ENCODE measurements at places on chromosomes 11 and 22.

- DNase-seq = peak; percentile 72
These were observed 40.3 kb downstream of the IGF2 start for GRCh38 chr11:2098691-2099515.

DNA sequence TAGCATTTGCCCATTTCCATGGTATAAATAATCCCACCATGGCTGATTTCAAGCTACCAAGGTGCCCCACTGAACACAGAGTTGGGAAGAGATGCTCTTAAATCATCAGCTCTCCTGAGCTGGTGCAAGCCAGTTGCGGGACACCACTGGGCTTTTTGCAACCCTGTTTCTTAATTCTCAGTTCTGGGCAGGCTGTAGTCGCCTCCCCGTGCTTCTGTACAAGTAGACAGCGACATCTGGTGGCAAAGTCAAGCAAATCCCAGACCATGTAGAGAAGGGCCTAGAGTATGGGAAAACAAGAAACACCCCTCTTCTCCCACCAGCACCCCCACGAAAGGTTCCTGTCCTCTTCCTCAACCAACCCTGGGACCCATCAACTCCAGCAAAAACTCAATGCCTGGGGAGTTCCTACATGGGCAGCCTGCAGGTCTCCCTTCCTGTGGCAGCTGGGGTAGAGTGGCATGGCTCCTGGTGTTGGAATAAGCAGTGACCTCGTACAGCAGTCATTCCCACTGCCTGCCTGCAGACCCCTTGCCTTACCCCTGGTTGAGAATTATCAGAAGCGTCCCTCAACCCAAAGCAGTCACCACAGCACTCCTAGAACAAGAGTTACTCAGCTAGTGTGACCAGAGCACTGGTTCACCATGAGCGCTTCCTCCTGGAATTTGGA, 68.4 kb downstream of the IGLL5 start:
- DNase-seq = peak; percentile 67

- no peak for DNase-seq
These were observed 924.6 kb downstream of the BRD1 start for GRCh38 chr22:48902983-48903650.

GRCh38 chr11:88051396-88051795, 123.8 kb downstream of the RAB38 start:
- no peak for DNase-seq

GRCh38 chr11:66335531-66336233, 552 bp downstream of the RIN1 start:
- DNase-seq = no peak

GRCh38 chr11:1138097-1138496, 19.7 kb upstream of the MUC5AC start:
- DNase-seq = no peak

DNA sequence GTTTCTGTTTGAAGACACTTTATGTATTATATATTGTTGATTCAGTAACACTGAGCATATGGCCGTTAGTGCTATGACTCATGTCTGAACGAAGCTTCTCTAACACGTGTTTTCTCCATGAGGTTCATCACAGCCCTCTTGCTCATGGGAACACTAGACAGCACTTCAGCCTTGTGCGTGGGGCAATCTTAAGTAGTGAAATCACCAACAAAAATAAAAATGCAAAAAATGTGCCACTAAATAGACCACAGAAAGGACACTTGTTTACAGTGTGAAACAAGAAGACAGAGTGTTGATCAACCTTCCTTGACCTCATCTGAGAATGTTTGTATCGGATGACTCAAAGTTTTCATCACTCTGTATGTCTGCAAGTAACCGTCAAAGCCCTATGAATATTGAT, 94.5 kb downstream of the FDX1 start:
- no peak for DNase-seq

- DNase-seq = no peak
These were observed 1.0 kb upstream of the FKBP2 start for GRCh38 chr11:64239662-64240434.

GRCh38 chr11:1842149-1843097, 3.6 kb downstream of the TNNI2 start:
- DNase-seq = peak; percentile 57

GRCh38 chr11:35304386-35304775, 115.0 kb downstream of the SLC1A2 start:
- DNase-seq = no peak

- DNase-seq = no peak
These were observed 17.8 kb downstream of the PRR5L start for GRCh38 chr11:36313750-36314433.

DNA sequence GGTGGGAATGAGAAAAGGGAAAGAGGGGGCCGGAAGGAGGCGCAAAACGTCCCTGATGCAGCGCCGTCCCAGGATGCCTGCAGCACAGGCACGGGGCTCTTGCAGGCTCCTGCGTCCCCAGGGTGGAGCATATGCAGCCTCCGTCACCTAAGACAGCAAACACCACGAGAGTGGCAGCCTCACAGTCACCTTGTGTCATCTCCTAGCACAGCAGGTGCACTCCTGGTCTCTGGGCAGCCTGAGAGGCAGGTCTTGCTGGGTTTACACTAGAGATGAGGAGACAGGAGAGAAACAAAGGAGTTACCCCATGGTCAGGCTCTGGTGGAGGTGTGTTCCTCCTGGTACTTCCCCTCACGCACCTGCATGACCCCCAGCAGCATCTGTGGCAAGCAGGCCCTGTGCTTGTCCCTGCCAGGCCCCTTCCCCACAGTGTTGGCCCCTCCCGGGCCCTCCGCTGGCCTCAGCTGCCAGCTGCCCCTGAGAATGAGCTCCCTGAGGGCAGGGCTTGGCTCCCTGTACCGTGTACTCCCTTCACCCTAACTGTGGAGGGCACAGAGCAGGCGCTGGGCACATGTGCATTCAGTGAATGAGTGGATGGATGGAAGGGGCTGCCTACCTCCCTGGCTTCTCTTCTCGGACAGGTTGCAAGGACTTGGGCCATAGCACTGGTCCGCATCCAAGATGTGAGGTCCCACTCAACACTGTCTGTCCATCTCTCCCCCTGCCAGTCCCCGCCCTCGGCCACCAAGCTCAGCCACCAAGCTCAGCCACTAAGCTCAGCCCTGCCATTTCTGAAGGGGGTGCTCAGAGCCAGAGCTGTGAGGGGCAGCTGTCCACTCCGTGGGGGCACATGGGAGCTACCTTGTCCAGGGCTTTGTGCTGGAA, 988.6 kb downstream of the BRD1 start:
- no peak for DNase-seq

- peak; percentile 35 for DNase-seq
These were observed 1062.8 kb downstream of the DLG2 start for GRCh38 chr11:84564180-84564866.

DNA sequence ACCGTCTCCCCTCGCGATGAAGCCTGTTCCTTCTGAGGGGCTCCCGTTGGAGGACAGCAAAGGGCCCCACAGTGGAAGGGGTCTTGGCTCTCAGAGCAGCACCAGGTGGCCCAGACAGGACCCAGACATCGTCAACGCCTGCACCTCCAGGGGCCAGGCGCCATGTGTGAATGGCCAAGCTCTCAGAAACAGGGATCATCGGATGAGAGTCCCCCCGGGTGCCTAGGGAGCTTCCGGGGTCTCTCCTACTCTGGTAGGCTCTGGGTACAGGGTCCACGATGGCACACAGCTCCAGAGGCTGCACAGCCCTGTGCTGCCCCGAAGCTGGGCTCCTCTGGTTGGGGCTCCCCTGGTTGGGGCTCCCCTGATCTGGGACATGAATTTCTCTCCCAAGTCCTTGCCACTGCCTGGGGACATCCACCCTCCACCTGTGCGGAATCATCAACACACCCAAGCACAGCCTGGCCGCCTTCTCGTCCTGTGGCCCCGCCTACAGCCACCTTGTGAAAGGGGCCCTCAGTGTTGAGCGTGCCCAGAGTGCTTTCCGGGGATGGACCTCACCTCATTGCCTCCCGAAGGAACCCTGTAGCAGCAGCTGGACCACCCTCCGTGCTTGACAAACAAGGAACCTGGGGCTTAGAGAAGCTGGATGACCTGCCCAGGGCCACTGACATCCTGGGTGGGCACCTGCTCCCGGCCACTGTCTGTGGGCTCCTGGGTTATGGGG, 929.0 kb downstream of the BRD1 start:
- DNase-seq = no peak

- peak; percentile 93 for DNase-seq
These were observed 35.0 kb upstream of the SORL1 start for GRCh38 chr11:121417055-121417551.

GRCh38 chr11:40388097-40388818, 1071.2 kb downstream of the LRRC4C start:
- no peak for DNase-seq

GRCh38 chr22:38239101-38239761, 33.6 kb downstream of the TMEM184B start:
- no peak for DNase-seq

DNA sequence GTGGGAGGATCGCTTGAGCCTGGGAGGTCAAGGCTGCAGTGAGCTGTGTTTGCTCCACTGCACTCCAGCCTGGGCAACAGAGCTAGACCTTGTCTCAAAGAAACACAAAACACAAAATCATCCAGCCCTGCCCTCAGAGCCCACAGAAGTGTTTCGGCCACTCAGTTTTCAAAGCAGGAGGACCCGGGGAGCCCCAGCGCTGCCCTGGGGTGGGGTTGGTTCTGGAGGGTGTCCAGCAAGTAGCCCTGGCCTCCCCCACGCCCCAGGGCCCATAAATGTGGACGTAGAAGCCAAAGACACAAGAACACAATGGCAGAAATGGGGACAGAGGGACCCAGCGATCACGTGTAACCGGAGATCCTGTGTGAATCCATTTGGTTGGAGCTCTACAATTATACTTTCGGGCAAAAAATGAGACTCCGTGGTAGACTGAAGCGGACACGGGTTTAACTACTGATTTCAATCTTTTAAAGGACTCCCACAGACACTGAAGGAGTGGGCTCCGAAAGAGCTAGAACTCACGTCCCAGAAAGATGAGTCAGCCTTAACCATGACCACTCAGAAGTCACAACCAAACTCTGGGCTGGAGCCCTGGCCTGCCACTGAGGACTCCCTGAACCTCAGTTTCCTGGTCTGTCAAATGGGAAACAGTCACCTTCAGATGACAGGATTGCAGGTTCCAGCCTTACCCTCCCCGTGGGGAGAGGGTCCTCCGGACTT, 9.0 kb upstream of the CYTH4 start:
- peak; percentile 24 for DNase-seq

- DNase-seq = no peak
These were observed 21.0 kb downstream of the LMO1 start for GRCh38 chr11:8242499-8243280.

DNA sequence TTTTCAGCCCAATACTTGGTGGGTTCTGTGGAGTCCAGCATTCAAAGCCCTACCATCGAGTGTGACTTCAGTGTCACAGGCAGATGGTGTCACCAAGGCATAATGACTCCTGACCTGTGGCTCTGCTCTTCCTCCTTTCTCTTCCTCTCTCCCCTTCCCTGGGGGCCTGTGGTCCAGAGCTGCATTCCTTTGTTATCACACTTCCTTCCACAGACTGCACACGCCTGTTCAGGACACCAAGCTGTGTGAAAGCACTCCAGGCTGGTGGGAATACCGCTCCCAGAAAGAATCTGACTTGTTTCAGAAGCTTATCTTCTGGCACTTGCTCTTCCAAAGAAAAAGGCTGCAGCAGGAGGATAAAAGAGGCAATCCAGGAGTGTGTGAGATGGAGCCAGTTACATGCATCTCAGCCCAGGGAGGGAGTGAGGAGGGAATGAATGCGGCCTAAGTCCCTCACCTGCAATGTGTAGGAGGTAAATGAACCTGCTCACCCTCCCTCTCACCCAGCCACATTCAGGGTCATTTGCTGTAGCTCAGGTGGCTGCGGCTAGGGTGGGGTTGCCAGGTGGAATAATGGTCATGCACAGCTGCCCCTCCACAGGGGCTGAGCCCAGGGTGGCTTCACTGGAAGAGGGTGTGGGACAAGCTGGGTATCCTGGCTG, 79.3 kb downstream of the ADAMTS15 start:
- DNase-seq = no peak

DNA sequence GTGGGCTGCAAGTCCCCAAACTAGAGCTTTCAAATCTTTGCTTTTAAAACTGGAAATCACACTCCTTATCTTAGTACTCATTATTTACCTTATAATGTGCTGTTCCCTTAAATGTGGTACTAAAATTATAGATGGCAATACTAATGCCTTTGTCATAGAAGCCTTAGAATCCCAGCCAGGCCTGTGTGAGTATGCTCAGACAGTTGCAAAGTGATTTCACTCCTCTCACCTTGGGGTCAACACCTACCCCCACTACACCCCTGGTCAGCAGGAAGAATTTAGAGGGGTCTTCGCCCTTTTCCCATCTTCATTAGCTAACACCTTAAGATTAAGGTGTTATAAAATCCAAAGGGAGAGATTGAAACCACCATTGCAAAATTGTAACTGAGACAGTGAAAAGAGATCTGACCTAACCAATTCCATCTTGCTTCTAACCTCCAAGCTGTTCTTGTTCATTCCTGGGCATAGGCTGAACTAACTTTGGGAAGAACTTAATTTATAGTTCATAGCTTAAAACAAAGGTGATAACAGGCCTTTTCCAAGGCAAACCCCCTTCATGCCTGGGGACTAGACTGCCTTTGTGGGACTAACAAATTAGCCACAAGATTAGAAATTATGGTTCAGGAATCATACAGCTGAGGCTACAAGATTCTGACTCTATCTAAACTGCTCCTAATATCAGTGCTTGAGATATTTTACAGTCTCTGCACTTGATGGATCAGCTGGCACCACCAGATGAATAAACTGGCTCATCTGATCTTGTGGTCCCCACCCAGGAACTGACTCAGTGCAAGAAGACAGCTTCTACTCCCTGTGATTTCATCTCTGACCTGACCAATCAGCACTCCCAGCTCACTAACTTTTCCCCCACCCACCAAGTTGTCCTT, 10.4 kb upstream of the MRPL17 start:
- DNase-seq = peak; percentile 80

DNA sequence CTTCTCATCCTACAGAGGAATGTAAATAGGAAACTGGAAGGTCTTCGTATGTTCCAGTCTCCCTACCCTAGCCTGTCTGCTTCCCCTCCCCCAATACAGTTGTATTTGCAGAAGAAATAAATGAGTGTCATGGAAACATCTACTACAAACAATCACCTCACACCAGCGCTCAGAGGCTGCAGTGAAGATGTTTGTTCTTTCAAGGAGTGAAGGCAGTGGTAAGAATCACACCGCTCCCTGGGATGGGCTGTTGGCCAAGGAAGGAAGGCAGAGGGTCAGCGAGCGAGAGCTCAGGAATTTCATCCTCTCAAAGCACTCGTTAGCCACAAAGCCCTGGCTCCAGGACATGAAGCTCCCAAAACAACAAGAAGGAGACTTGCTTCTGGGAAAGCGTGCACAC, 1.1 kb upstream of the IGSF9B start:
- no peak for DNase-seq

DNA sequence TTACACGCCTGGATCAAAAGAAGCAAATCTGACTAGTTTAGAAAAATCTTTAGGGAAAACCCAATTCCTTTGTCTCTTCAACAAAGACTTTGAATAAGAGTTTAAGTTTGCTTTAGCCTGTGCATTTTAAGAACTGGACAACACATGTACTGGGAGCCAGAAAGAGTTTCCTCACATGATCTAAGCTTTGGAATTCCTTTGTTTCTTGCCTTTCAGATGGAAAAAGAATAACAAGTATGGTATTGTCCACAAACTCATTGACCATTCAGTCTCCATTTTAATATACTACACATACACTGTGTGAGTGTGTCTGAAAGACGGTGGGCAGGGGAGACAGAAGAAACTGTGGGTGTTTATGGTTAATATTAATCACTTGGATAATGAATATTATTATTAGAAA, 205.6 kb downstream of the MAML2 start:
- no peak for DNase-seq
